ENCODE measurements at places on chromosomes 4 and X.
A peak's percentile ranks its signal among the peaks of the same experiment; 100 is the strongest.

DNA sequence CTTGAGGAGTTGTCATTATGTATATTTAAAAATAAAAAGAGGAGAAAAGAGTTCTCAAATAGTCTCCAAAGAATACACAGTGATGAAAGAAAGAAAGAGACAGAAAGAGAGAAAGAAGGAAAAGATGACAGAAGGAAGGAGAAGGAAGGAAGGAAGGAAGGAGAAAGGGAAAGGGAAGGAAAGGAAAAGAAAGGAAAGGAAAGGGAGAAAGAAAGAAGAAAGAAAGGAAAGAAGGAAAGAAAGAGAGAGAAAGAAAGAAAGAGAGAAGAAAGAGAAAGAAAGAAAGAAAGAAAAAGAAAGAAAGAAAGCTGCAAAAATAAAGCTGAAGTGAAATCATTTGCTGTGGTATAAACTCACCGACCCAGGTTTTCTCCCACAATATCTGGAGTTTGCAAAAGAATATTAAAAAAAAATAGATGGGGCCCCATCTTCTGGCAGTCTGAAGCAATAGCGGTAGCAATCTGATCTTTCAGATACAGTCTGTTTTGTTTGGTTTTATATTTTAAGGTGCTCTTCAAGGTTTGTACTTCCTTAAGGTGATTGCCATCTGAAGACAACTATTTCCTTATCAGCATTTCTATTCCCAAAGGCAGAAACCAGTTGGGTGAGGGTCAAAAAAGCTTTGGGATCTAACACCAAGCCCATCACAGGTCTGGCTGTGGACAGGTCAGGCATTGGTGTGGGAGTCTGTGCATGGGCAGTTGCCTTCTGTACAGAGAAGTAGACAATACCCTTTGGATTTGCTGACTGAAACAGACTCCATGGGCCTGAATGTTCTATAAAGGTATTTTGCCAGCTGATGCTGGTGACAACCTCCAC lies 160.4 kb downstream of the CPEB2 start:
- DNase-seq = no peak
- H3K4me1 ChIP-seq = peaks cover 2% of the 10 kb centered on the region
- H3K36me3 ChIP-seq = no peaks in the 10 kb centered on the region
- H3K4me3 ChIP-seq = no peak overlapping the region
- H3K27ac ChIP-seq = no peak overlapping the region

- H3K36me3 ChIP-seq = no peaks in the 10 kb centered on the region
- H3K4me3 ChIP-seq = no peak overlapping the region
- H3K27me3 ChIP-seq = peaks cover 8% of the 10 kb centered on the region
- peaks cover 2% of the 10 kb centered on the region for H3K4me1 ChIP-seq
Measured at GRCh38 chr4:53895137-53895536, 169.3 kb downstream of the CHIC2 start.

GRCh38 chr4:76737771-76738085 lies 160.2 kb downstream of the SOWAHB start:
- no peak overlapping the region for H3K27ac ChIP-seq
- H3K27me3 ChIP-seq = peaks cover 11% of the 10 kb centered on the region
- no peaks in the 10 kb centered on the region for H3K4me1 ChIP-seq
- DNase-seq = no peak
- H3K36me3 ChIP-seq = no peaks in the 10 kb centered on the region

- H3K4me3 ChIP-seq = no peak overlapping the region
- H3K27ac ChIP-seq = peak overlapping the region; percentile 19
- H3K4me1 ChIP-seq = peaks cover 9% of the 10 kb centered on the region
- H3K27me3 ChIP-seq = peaks cover 2% of the 10 kb centered on the region
- H3K36me3 ChIP-seq = peaks cover 4% of the 10 kb centered on the region
Measured at GRCh38 chrX:9091258-9091657, 57.3 kb upstream of the FAM9B start.

GRCh38 chrX:17547658-17548057 lies 172.7 kb downstream of the NHS start:
- H3K27me3 ChIP-seq = no peaks in the 10 kb centered on the region
- DNase-seq = no peak
- H3K27ac ChIP-seq = no peak overlapping the region
- H3K4me3 ChIP-seq = no peak overlapping the region
- H3K36me3 ChIP-seq = no peaks in the 10 kb centered on the region

DNA sequence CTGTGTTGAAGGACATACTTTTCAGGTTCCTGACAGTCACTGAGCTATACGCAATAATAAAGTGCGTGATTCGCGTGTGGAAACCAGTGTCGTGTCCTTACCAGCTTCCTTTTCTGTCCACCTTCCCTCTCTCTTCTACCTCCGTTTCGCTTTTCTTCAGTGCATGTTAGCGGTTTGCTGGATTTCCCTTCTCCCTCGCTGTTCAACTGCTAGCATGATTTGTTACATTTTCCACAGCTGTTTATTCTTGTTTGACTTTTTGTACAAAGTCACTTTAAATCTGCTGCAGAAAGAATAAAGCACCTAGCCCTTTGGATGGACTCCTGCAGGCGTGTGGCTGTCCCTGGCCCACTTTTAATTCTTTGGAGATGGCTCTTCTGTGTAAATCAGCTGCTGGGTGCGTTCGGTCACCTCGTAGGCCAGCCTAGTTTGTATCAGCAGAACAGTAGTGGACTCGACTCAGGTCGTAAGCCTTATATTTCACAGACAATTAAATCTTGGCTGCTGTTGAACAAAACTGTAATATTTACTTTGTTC lies 8.9 kb upstream of the HAND2 start:
- H3K4me3 ChIP-seq = peak overlapping the region; percentile 74
- H3K27me3 ChIP-seq = peaks cover 23% of the 10 kb centered on the region
- no peaks in the 10 kb centered on the region for H3K36me3 ChIP-seq

- DNase-seq = no peak
- peak overlapping the region; percentile 24 for H3K27ac ChIP-seq
- no peak overlapping the region for H3K4me3 ChIP-seq
- peaks cover 2% of the 10 kb centered on the region for H3K36me3 ChIP-seq
- no peaks in the 10 kb centered on the region for H3K27me3 ChIP-seq
Measured at GRCh38 chrX:53930515-53931380, 113.5 kb downstream of the PHF8 start.

GRCh38 chrX:77070202-77070918 lies 376.8 kb upstream of the FGF16 start:
- H3K36me3 ChIP-seq = no peaks in the 10 kb centered on the region
- peak overlapping the region; percentile 68 for H3K4me3 ChIP-seq
- peaks cover 11% of the 10 kb centered on the region for H3K4me1 ChIP-seq
- no peak for DNase-seq

GRCh38 chrX:56995271-56995994 lies at the start of gene SPIN3:
Gene SPIN3, minus strand, starts transcription at chrX:56995541. Its CDS starts 594 bp downstream, at chrX:56994947.
- DNase-seq = peak; percentile 27
- H3K4me1 ChIP-seq = peaks cover 26% of the 10 kb centered on the region
- H3K4me3 ChIP-seq = peak within 1 kb of the TSS; percentile 99
- peak within 1 kb of the TSS; percentile 98 for H3K27ac ChIP-seq

GRCh38 chr4:168765726-168766125 lies 244.3 kb downstream of the CBR4 start:
- DNase-seq = no peak
- no peaks in the 10 kb centered on the region for H3K4me1 ChIP-seq
- H3K27me3 ChIP-seq = peaks cover 1% of the 10 kb centered on the region

- peaks cover 57% of the 10 kb centered on the region for H3K4me1 ChIP-seq
- no peaks in the 10 kb centered on the region for H3K27me3 ChIP-seq
- H3K27ac ChIP-seq = peak overlapping the region; percentile 100
- H3K36me3 ChIP-seq = peaks cover 3% of the 10 kb centered on the region
Measured at GRCh38 chr4:25879991-25880651, 17.3 kb upstream of the SEL1L3 start.

DNA sequence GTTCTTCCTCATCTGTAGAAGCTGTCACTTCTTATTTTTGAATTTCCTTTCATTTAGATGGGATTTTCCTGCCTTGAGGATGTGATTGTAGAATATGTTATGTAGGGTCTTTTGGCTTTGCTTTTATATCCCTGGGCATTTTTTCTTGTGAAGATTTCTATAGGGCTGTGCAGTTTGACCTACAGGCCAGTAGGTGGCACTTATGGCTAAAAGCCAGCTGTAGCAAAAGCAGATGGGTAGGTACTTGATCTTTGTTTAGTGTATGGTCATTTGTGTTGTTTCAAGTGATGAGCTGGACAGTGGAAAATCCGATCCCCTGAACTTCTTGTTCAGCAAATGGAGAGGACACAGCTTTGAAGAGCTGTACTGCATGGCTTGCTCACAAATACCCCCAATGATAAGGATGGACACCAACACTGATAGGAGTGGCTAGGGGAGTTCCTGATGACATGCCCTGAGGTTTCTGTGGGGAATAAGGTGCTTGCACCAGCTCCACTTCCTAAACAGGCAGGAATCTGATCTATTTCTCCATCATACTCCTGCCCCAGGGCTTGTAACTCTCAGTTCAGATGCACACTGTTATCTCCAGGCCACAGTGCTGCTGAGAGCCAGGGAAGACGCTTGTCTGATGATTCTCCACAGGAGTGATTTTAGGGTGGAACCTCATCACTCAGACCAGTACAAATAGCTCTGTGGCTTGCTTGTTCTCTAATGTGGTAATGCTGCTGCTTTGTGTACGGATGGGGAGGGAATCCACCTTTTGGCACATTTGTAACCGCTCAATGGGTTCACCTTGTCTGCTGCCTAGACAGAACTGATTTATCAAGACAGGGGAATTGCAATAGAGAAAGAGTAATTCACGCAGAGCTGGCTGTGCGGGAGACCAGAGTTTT lies 417.1 kb upstream of the MAGEB16 start:
- no peak overlapping the region for H3K4me3 ChIP-seq
- no peaks in the 10 kb centered on the region for H3K4me1 ChIP-seq
- no peaks in the 10 kb centered on the region for H3K27me3 ChIP-seq
- DNase-seq = no peak
- no peak overlapping the region for H3K27ac ChIP-seq

DNA sequence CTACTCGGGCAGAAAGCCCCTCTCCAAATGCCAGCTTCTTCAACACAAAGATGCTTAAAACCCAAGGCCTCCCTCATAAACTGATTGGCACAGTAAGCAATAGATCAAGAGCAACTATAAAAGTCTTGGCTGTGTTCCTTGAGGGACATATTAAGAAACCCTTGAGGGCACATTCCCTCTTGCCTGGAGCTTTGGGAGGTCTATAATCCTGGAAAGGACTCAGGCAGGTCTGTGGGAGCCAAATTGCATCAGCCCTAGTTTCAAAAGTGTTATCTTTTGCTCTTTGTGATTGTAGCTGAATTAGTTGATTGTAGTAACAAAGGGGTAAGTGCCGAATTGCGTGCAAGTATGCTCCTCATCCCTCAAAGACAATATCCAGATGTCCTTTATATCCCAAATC lies 18.6 kb upstream of the SETD7 start:
- H3K27ac ChIP-seq = no peak overlapping the region
- H3K36me3 ChIP-seq = peaks cover 3% of the 10 kb centered on the region
- no peak for DNase-seq
- no peak overlapping the region for H3K4me3 ChIP-seq

DNA sequence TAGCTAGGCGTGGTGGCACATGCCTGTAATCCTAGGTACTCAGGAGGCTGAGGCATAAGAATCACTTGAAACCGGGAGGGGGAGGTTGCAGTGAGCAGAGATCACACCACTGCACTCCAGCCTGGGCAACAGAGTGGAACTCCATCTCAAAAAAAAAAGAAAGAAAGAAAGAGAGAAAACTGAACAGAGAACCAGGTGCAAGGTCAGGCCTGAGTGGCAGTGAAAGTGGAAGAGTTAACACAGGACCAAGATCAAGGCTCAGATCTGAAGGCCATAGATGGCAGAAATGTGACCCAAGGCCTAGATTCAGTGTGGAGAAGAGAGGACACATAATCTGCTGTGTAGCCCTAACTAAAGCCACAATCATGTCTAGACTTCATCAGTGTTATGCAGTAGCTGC lies 4.9 kb upstream of the ZNF630 start:
- peaks cover 9% of the 10 kb centered on the region for H3K4me1 ChIP-seq
- no peak for DNase-seq
- no peak overlapping the region for H3K4me3 ChIP-seq
- peak overlapping the region; percentile 45 for H3K27ac ChIP-seq
- H3K36me3 ChIP-seq = no peaks in the 10 kb centered on the region
- H3K27me3 ChIP-seq = no peaks in the 10 kb centered on the region

- H3K27ac ChIP-seq = no peak overlapping the region
- H3K4me3 ChIP-seq = no peak overlapping the region
- H3K27me3 ChIP-seq = no peaks in the 10 kb centered on the region
- no peak for DNase-seq
- no peaks in the 10 kb centered on the region for H3K36me3 ChIP-seq
- H3K4me1 ChIP-seq = no peaks in the 10 kb centered on the region
Measured at GRCh38 chrX:148813422-148813821, 313.0 kb downstream of the AFF2 start.

DNA sequence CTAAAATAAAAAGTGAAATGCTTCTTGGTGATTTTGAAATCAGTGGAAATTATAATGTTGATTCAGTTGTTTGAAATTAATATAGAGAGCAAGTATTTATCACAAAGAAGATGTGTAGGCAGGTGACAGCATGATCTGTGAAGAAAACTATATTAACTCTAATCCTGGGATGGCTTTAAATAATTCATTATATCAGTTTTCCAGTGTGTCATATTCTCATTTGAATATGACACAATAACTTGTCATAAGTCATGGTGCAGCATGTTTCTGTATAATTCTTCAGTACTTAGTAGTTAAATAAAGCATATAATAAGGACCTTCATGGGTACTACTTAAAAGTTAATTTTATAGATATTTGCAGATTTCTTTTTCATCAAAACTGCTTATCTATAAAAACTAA lies 573.6 kb downstream of the INPP4B start:
- H3K27ac ChIP-seq = no peak overlapping the region
- no peaks in the 10 kb centered on the region for H3K36me3 ChIP-seq
- H3K27me3 ChIP-seq = peaks cover under 1% of the 10 kb centered on the region
- no peaks in the 10 kb centered on the region for H3K4me1 ChIP-seq

- no peaks in the 10 kb centered on the region for H3K27me3 ChIP-seq
- H3K4me1 ChIP-seq = no peaks in the 10 kb centered on the region
- DNase-seq = no peak
- H3K27ac ChIP-seq = no peak overlapping the region
- no peaks in the 10 kb centered on the region for H3K36me3 ChIP-seq
Measured at GRCh38 chrX:95675011-95675410, 1009.6 kb upstream of the DIAPH2 start.

GRCh38 chr4:40421839-40422708 lies 86.9 kb downstream of the CHRNA9 start:
- no peak for DNase-seq
- H3K36me3 ChIP-seq = peaks cover 30% of the 10 kb centered on the region
- no peak overlapping the region for H3K4me3 ChIP-seq
- H3K27me3 ChIP-seq = no peaks in the 10 kb centered on the region

DNA sequence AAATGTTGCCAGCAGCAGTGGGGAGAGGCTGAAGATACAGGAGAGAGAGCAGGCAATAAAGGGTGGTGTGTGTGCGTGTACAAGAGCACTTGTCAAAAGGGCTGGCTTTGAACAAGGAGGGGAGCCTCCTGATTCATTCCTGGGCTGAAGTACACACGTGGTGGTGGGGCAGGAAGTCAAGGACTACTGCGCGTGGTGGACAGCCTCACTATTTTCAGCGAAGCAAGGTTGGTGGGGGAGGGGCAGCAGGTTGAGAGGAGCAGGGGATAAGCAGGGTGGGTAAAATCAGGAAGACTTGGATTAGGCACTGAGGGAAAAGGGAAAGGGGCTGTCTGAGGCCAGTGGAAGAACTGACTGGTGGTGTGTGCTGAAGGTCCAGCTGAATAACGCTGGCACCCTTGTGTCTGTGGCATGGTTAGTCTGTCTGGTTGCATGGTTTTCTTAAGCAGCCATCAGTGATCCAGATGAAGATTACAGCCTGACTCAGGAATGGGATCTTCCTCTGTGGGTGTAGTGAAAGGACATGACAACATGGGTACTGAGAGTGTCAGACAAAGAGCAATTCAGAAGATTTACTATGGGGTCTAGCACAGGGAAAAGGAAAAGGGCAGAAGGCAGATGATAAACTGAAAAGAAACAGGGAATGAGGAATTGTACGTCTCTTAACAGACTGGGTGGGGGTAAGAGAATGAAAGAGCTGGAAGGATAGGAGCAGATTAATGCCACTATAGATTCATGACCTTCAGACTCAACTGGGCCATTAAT lies 149.8 kb downstream of the CHM start:
- H3K27me3 ChIP-seq = no peaks in the 10 kb centered on the region
- H3K27ac ChIP-seq = no peak overlapping the region
- H3K4me1 ChIP-seq = no peaks in the 10 kb centered on the region
- H3K4me3 ChIP-seq = no peak overlapping the region
- peaks cover 29% of the 10 kb centered on the region for H3K36me3 ChIP-seq
- DNase-seq = no peak
